ENCODE measurements at places on chromosomes 11 and 22. TPM values are rescaled to one million over a fixed set of nuclear protein-coding genes. Genes with fewer than 3 reads are reported as not detected.

- DNase-seq = no peak
These were observed 885 bp downstream of the TRMU start for GRCh38 chr22:46336119-46337078.

GRCh38 chr22:27842201-27842600, 40.6 kb upstream of the MN1 start:
- no peak for DNase-seq

- no peak for DNase-seq
These were observed 26.0 kb downstream of the IL10RA start for GRCh38 chr11:118012083-118012669.

The PKP3 gene
- 0.41 TPM for total RNA-seq

The LARGE1 gene
- 15.4 TPM for total RNA-seq

The POU2AF3 gene
- total RNA-seq = not detected

The MRGPRX4 gene
- not detected for total RNA-seq

The EFCAB6 gene
- total RNA-seq = 0.23 TPM

All from glomerular endothelial cell (primary cell).